ENCODE measurements at places on chromosomes 13 and 19.
A peak's percentile ranks its signal among the peaks of the same experiment; 100 is the strongest.

- DNase-seq = no peak
These were observed 49.6 kb downstream of the MLLT1 start for GRCh38 chr19:6229951-6230712.

DNA sequence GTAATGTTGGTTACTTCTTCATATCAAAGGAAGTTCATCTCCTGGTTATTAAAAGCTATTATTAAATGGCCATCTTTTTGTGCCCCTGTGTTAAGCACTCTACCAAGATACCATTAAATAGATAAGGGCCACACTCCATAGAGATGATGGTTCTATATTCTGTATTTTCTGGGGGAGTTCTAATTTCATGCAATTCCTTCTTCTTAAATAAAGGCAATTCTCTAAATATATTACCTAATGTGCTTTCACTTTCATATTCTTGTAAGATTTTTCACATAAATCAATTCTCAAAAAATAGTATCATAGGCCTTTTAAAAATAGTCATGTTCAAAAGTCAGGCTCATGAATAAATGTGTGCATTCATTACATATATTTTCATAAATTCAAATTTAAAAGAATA is 47.0 kb upstream of the USPL1 start:
- DNase-seq = no peak

- DNase-seq = no peak
These were observed 4.5 kb downstream of the SPART start for GRCh38 chr13:36341718-36342117.

GRCh38 chr13:37070956-37071355 is 11.5 kb upstream of the SUPT20H start:
- no peak for DNase-seq

- no peak for DNase-seq
These were observed 290.0 kb downstream of the KCTD12 start for GRCh38 chr13:76596216-76596615.

GRCh38 chr13:58767566-58767965 is 1136.0 kb downstream of the PCDH17 start:
- DNase-seq = no peak

DNA sequence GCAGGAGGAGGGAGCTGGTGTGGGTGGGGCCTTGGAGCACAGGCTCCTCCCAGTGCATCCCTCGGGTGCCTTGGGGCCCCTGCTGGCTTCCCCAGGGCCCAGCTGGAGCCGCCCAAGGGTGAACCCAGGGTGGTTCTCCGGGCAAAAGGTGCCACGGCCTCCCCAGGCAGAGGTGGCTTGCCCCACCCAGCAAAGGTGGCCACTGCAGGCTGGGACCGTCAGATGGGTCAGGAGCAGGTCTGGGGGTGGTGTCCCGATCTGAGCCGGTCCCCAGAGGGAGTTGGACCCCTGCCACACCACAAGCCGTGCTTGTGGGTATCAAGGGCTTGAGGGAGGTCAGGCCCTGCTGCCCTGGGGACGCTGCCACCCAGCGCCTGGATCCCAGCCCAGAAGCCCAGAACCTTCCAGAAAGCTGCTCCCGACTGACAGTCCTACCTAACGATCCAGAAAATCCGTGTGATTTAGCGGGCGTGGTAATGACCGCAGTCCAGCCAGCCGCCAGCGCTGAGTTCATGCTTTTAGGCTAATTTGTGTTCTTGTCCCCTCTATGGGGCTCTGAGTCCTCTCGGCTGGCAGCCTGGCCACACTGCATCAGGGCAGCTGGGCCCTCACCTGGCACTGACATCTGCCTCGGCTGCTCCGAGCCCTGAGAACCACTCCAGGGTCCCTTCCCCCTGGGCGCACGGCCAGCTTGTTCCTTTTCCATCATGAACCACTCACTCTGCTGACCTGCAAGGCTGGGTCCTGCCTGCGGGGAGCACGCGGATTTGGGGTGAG is 5.0 kb upstream of the GRIN3B start:
- no peak for DNase-seq

GRCh38 chr19:43469160-43469480 is 3.7 kb upstream of the LYPD3 start:
- peak; percentile 35 for DNase-seq

- no peak for DNase-seq
These were observed at the start of gene SHISA7 for GRCh38 chr19:55443045-55443823. Gene SHISA7, minus strand, starts transcription at chr19:55443300. Its CDS starts 437 bp downstream, at chr19:55442863.

DNA sequence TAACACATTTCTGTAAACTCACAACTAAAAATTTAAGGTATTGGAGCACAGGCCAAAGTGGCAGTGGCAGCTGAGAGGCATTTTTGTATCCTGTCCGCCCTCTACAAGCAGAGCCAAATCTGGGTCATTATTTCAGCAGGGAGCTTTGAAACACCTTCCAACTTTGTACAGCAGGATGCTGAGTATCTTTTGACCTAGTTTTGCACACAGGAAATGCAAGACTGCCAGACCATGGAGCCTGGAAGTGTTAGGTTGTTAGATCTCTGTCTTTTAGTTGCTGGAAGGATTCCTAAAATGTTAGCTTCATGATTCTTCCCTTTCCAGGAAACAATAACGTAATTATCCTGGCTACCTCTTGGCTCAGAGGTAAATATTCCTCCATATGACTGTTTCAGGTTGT is 148.6 kb upstream of the ATXN8OS start:
- no peak for DNase-seq

DNA sequence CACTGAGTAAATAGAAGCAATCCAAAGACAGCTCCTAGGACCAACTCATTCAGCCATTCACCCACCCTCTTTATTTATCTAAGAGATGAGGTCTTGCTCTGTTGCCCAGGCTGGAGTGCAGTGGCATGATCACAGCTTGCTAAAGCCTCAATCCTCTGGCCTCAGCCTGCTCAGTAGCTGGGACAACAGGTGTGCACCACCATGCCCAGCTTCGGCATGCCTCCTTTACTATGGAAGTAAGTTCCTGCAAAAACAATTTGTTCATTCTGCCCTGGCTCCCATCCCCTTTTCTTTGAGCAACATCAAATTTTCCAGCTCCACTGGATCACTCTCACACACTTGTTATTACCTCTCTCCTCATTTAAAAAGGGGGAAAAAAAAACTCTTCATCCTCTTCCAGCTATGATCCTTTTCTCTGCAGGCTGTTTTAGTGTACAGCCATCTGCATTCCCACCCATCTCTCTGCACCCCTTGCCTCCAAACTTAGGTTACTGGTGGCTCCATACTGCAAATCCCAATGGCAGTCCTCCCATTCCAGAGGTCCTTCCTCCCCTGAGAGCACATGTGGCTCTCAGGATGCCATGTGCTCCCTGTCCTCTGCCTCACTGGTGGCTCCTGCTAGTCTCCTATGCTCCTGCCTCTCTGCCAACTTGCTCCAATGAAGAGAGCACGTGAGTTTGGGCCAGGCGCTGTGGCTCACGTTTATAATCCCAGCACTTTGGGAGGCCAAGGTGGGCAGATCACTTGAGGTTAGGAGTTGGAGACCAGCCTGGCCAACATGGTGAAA is 2.2 kb downstream of the ELOF1 start:
- no peak for DNase-seq

DNA sequence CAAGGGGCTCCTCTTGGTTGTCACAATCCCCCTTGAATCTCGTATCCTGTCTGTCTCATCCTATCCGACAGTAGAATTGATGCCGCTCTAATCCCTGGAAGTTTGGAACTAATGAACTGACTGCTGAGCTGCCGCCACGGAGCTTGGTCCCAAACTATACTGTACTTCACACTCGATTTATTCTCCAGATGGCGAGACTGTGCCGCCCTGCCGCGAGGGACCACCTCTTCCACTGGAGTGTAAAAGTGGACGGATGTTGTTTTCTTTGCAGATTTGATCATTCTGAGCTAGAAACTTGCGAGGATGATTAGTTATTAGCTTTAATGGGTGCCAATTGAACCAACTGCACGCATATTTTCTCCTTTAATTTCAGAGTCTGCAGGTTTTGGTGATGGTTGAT is 117.2 kb downstream of the ZIC5 start:
- DNase-seq = no peak

GRCh38 chr13:38399535-38399934 is 49.9 kb downstream of the UFM1 start:
- no peak for DNase-seq

- no peak for DNase-seq
These were observed 13.9 kb downstream of the NFIX start for GRCh38 chr19:13008926-13009787.

- DNase-seq = no peak
These were observed 6.3 kb downstream of the LHFPL6 start for GRCh38 chr13:39596685-39597084.

- DNase-seq = no peak
These were observed 1.3 kb upstream of the AXL start for GRCh38 chr19:41217741-41218140.

- no peak for DNase-seq
These were observed 1.1 kb downstream of the UBXN6 start for GRCh38 chr19:4456476-4456842.

GRCh38 chr19:47113850-47114651 is 475 bp upstream of the ZC3H4 start:
- DNase-seq = no peak

DNA sequence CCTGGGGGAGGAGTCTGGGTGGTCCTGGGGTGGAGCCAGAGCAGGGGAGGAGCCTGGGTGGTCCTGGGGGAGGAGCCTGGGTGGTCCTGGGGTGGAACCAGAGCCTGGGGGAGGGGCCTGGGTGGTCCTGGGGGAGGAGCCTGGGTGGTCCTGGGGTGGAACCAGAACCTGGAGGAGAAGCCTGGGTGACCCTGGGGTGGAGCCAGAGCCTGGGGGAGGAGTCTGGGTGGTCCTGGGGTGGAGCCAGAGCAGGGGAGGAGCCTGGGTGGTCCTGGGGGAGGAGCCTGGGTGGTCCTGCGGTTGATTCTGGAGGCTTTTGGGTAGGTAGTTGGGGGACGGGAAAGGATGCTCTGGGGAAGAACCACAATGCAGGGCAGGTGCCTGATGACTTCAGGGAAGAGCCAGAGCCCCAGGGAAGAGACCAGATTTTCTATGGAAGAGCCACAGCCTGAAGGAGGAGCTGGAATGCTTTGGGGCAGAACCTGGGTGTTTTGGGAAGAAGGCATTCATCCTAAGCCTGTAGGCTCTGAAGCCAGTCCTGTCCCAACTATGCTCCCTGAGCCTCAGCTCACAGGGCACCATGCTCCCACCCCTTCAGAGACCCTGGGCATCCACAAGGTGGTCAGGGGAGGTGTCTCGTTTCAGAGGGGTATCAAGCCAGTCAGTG is 15.0 kb downstream of the MRPS12 start:
- no peak for DNase-seq

DNA sequence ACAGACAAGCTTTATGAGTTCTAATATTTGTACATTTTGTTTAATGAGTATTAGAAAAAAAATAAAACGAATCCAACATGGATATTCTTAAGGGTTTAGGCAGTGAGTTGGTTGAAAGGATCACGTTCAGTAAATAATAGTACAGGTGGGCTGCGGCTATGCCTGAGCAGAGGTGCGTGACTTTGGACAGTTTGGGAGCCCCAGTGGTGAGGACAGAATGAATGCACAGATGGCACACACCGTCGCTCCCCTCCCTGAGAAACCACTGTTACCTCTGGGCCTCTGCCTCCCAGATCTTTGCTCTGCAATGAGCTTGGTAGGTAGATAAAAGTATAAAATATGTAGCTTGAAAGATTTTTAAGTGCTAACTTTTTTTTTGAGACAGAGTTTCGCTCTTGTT is 153.3 kb downstream of the SIPA1L3 start:
- DNase-seq = no peak

- DNase-seq = no peak
These were observed 512.1 kb downstream of the IRS2 start for GRCh38 chr13:109274188-109274821.

- no peak for DNase-seq
These were observed 131.3 kb downstream of the SUCLA2 start for GRCh38 chr13:47869776-47870175.

- DNase-seq = no peak
These were observed 184.6 kb upstream of the NBEA start for GRCh38 chr13:34757441-34757840.

- no peak for DNase-seq
These were observed 84.3 kb downstream of the SIPA1L3 start for GRCh38 chr19:37991176-37991835.

DNA sequence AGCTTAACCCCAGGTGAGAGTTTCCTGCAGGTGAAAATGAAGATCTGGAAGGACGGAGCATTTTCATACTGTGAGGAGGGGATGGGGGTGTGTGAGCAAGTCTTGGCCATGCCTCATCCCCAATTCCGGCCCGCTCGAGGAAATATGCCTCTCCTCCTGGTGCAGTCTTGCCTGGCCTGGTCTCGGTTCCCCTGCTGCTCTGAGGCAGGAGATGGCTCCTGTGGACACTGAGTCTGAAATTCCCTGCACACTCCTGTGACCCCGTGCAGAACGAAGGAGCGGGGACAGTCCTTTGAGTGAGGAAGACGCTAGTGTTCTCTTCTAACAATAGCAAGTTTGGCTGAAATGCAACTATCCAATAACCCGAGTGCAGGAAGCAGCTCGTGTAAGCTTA is 329 bp upstream of the ZNF439 start:
- no peak for DNase-seq

DNA sequence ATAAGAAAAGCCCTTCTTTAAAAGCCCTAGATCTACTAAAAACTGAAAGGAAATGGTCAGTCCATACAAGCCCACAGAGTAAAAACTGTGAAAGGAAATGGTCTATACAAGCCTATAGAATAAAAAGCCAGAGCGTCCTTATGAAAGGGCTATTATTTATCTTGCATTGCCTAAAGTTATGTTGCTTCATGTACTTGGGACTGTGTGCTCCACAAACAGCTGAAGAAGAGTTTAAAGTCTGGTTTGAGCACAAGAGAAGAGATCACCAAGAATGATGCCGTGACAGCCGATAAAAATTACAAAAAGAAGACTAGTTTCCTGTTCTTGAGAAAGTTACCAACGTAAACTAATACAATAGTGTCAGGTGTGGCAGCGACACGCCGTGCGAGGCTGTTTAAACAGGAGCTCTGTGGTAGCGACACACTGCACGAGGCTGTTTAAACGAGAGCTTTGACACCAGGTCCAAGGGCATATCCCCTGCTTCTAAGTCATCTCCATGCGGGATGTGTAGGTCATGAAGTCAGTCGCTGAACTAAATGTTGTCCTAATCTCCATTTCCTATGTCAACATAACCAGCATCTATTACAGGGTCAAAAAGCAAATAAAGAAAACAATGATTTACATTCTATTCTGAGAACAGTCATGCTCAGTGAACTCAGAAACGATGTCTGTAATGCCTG is 24.9 kb downstream of the PCID2 start:
- DNase-seq = no peak

GRCh38 chr19:12672744-12673143 is 6.1 kb downstream of the WDR83 start:
- DNase-seq = no peak

- no peak for DNase-seq
These were observed 530.0 kb downstream of the PCDH9 start for GRCh38 chr13:66700117-66700601.

GRCh38 chr19:48290401-48290770 is 20.5 kb downstream of the ZNF114 start:
- DNase-seq = no peak

DNA sequence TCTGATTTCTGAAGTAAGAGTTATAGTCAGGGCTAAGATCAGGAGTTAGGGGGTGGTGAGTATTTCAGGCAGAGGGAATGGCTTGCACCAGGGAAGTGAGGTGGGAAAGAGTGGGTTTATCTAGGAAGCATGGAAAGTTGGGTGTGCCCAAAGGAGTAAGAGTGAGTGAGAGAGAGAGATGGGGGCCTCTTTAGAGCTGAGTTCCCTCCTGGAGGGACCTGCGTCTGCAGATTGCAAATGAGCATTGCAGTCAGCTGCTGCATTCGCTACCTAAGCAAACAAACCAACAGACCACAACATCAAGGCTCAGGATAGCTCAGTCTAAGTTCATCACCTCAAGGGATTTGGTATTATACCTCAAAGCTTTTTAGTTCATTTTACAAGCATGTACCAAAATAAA is 405.8 kb downstream of the FGF9 start:
- DNase-seq = no peak

Data from activated naive CD4-positive, alpha-beta T cell treated with anti-CD3 and anti-CD28 coated beads, Interleukin-2, amount 10 ng/mL, durations not matched to agents 7 days and 5 days (primary cell).